T-helper 22 cell (primary cell): ENCODE measurements at places on chromosomes 6 and 20.

- DNase-seq, result no peak
These were observed 41.9 kb downstream of the TRAM2 start for GRCh38 chr6:52534966-52535390.

- DNase-seq, result no peak
These were observed 81.4 kb downstream of the JARID2 start for GRCh38 chr6:15327271-15327670.

DNA sequence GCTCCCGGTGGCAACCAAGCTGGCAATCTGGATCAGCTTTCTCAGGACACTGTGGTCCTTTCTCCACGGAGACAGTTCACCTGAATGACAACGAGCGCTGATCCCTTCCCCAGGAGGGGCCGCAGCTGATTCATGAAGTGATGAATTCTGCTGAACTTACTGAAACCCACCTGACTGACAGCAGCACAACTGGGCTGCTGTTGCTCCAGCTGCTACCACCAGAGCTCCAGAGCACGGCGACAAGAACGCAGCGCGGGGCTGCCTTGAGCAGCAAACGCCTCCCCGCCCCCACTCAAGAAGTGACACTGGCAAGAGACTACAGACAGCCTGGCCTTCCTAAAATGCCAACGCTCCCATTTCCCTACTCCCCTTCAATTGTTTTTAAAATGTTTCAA is 10.0 kb downstream of the PXDC1 start:
- DNase-seq, result no peak

DNA sequence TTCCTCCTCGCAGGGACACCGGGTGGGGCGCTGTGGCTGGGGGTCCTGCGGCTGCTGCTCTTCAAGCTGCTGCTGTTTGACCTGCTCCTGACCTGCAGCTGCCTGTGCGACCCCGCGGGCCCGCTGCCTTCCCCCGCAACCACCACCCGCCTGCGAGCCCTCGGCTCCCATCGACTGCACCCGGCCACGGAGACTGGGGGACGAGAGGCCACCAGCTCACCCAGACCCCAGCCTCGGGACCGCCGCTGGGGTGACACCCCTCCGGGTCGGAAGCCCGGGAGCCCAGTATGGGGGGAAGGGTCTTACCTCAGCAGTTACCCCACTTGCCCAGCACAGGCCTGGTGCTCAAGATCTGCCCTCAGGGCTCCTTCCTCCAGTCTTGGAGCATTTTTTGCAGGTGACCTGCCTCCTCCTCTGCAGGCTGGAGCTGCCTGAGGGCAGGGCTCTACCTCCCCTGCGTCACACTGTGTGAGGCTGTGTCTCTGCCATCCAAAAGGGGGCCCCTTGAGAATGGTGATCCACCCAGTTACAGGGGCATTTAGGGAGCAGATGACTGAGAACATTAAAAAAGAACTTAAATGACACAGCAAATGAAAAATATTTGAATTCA is 3.9 kb upstream of the CNPY3 start:
- DNase-seq, result no peak

GRCh38 chr20:17377231-17377630 is 150.4 kb downstream of the PCSK2 start:
- DNase-seq, result no peak

DNA sequence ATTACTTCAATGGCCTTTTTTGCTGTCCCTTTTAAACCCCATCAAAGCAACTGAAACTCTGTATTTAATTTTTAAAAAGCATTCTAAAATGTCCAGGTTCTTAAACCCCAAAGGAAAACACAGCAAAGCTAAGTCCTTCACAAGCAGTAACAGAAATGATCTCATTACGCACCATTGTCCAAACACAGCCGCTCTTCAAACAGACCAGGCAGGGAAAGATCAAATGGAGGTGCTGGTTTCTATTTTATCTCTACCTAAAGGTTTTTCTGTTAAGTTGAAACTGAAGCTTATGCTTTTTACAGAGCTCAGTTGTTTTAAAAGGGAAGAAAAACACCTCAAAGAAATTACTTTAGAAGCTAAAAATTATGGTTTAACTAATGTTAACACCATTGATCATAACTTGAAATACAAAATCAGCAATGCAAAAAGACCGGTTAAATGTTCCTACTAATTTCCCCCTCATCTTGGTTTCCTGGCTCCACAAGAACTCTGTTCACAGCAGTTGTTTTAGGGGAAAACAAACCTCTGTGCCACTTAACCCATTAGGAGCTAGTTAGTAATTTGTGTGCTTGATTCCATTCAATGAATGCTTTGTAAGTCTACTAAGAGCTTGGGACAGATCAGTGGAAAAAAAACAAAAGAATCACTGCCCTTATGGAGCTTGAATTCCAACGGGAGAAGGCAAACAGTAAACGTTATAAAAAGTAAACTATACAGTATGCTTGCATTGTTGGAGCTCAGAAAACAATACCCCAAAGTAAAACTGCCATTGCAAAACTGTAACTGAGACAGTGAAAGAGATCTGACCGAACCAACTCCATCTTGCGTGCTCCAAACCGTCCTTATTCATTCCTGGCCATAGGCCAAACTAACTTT is 87.4 kb downstream of the CD24 start:
- no peak for DNase-seq

GRCh38 chr6:156557251-156557910 is 219.8 kb upstream of the ARID1B start:
- no peak for DNase-seq

DNA sequence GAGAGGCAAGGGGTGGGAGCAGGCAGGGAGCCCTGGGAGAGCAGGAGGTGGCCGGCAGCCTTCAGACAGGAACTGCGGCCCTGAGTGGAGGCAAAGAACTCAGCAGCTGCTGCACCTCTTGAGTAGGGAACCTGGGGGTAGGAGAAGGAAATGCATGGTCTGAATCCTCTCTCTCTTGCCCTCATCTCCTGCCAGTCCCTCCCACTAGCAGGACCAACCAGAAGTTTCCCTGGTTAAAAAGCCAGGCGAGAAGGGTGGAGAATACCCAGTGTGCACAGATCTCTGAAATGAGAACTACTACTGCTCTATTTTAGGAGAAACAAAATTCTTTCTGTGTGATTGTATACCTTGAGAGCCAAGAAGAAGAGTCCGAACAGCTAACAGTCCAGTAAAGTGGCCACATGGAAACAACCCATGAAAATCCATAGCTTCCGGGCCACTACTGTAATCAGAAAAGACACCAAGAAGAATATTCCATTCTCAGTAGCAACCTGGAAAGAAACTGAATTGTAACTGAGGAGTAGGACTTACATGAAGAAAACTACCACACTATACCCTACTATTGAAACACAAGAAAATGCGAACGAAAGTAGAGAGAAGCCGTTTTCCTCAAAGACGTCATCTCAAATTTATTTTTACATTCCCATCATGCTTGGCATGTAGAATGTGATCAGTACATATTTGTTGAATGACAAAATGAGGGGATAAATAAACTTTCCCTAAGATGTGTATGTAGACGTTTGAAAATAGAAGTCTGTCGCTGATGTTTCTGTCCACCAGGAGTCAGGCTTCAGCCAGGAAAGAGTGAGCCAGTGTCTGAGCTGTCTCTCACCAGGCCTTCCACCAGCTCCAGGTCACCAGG is 25.6 kb downstream of the WRNIP1 start:
- no peak for DNase-seq

DNA sequence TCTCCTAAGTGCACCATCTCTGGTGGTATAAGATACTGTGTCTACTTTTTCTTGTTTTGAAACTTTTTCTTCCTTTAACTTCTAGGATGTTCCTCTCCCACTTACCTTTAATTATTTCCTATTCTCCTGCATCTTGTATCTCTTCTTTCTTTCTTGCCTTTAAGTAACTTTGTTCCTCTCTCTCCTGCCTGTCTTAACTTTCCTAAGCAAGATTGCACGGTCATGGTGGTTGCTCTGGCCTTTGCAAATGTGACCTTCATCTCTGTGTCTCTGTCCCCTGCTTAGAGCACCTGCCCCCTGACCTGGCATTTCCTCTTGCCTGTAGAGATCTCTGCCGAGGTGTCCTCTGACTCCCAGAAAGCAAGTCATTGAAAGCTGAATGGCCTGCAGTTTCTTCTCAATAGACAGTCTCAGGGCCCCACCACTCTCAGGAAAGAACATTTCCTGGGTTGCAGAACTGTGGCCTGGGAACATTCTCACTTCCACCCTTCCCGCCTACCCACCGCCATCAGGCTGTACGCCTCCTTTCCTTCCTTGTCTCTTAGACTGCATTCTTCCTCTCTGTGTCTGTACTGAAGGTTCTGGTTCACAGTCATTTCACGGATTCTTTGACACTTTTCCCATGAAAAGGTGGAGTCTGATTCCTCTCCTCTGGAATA is 12.8 kb downstream of the ZDHHC14 start:
- DNase-seq, result no peak

DNA sequence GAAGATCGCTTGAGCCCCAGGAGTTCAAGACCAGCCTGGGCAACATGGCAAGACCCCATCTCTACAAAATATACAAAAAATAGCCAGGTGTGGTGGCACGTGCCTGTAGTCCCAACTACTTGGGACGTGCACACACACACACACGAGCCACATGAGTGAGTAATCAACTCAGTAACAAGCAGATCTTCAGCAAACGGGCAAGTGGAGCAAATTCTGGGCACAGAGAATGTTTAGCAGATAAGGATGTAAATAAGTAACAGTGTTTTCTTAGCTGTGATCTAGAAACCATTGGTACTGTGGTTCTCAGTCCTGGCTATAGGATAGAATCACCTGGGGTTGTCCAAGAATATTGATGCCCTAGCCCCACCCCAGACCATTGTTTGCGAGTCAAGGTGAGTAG is 6.1 kb downstream of the PAQR8 start:
- no peak for DNase-seq

- no peak for DNase-seq
These were observed 61.4 kb downstream of the IL22RA2 start for GRCh38 chr6:137112067-137112355.

DNA sequence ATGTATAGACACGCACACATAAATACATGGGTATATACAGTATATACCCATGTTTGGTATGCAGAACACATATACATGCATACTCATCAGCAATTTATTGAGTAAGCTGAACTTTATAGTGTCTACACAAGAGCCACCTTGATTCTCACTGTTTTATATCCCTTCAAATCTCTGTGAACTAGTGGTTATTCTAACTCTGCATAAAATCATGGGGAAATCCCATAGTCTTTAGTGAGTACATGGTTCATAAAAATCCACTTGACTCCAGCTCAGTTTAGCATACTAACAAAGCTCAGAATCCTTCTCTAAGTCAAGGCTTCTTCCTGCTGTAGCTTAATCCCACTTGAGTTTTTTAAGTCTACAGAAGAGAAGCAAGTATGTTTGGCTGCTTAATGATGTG is 104.1 kb downstream of the THEMIS start:
- DNase-seq, result no peak

- DNase-seq, result no peak
These were observed 191.5 kb upstream of the RAB32 start for GRCh38 chr6:146352163-146352562.

DNA sequence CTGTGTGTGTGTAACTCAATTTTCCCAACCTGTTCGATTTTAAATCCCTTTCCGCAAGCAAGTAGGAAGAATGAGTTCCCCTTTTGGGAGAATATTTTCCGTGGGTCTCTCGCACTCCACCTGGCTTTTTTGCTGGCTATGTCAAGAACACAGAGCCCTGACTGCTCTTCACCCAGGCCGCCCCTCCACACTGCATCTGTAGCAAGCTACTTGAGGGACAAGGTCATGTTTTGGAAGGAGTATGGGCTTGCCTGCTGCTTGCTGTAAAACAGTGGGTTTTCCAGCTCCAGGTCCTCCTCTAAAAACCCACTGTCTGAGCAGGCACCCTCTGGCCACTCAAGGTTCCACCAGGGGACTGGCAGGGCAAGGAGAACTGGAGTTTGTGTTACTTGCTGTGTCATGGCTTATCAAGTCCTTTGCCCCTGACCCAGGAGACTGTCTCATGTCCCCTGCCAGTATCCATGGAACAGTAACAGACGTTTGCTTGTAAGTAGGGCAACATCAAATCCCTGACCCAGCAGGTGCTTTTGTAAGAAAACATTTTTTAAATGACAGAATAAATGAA is 35.5 kb upstream of the SYNJ2 start:
- no peak for DNase-seq

GRCh38 chr6:24668997-24669361 is 2.1 kb downstream of the ACOT13 start:
- DNase-seq, result no peak

- no peak for DNase-seq
These were observed 6.1 kb upstream of the PKIG start for GRCh38 chr20:44576297-44576696.

- DNase-seq, result no peak
These were observed 16.4 kb downstream of the FAXC start for GRCh38 chr6:99333068-99333467.

- no peak for DNase-seq
These were observed 124.1 kb upstream of the RPS6KA2 start for GRCh38 chr6:166751051-166751595.
